ENCODE measurements at places on chromosomes 5 and 9.

DNA sequence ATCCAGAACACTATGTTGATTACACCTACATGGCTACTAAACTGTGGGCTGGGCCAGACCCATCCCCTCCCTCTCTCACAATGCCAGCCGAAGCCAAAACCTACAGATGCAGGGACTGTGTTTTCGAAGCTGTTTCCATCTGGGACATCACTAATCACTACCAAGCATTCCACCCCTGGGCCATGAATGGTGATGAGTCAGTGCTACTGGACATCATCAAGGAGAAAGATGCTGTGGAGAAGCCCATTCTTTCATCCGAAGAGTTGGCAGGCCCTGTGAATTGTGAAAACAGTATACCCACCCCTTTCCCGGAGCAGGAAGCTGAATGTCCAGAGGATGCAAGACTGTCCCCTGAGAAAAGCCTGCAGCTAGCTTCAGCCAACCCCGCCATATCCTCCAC, 65.0 kb downstream of the ZNF462 start:
- DNase-seq = no peak

DNA sequence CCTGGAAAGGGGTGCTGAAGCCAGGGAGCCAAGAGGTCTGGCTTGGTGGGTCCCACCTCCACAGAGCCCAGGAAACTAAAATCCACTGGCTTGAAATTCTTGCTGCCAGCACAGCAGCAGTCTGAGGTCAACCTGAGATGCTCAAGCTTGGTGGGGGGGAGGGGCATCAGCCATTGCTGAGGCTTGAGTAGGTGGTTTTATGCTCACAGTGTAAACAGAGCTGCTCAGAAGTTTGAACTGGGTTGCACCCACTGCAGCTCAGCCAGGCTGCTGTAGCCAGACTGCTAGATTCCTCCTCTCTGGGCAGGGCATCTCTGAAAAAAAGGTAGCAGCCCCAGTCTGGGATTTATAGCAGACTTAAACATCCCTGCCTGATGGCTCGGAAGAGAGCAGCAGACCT, 55.5 kb upstream of the FBXL17 start:
- no peak for DNase-seq

- no peak for DNase-seq
These were observed 9.8 kb upstream of the GLE1 start for GRCh38 chr9:128494746-128495129.

- DNase-seq = no peak
These were observed 19.1 kb downstream of the TNFSF8 start for GRCh38 chr9:114911167-114911821.

DNA sequence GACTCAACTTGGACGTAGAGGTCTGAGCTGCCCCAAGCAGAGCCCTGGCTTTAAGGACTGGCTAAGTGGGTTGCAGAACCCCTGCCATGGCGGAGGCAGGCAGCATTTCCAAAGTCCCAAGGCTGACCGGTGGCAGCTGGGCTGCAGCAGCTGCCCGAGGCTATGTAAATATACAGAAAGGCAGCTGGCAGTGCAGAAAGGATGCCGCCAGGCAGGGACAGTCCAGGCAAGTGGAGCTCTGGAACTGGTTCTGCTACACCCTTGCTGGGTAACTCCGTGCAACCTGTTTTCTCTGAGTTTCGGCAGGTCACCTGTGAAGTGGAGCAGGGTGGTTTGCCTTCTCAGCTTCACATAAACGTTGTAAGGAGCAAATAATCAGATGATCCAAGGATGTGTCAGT, 46.0 kb downstream of the SHB start:
- no peak for DNase-seq

DNA sequence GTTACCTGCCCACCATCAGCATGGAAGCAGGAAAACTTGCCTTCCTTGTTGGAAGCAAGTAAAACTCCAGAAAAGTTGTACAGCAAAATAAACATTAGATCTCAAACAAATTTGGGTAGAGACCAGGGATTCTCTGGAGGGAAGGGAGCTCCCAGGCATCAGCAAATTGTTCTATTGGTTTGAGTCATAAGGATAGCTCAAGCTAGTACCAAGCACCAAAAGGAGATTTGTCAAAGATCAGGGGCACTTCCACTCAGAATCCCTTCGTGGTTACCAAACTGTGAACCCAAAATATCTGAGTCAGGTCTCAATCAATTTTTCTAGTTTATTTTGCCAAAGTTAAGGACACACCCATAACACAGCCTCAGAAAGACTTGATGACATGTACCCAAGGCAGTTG, 37.8 kb downstream of the DNAJB5 start:
- no peak for DNase-seq

DNA sequence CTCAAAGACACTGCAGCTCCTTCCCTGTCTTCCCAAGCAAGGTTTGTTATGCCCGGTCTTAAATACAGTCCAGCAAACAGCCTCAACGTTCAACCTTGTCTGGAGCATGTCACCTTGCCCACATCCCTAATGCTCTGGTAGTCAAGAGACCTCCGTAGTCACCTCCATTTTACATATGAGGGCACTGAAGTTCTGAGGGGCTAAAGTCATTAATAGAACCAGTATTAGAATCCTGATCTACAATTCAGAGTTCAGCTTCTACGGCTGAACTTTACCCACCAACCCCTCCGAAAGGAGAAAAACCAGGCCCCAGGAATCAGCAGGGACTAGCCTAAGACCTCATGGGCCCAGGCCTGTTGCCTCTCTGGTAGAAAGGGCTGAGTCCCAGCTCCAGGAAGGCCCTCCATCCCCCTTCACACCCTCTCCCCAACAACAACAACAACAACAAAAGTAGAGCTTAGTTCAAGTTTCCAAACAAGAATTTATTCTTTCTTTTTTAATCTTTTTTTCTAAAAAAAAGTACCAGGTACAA, 795 bp upstream of the STOML2 start:
- DNase-seq = no peak

DNA sequence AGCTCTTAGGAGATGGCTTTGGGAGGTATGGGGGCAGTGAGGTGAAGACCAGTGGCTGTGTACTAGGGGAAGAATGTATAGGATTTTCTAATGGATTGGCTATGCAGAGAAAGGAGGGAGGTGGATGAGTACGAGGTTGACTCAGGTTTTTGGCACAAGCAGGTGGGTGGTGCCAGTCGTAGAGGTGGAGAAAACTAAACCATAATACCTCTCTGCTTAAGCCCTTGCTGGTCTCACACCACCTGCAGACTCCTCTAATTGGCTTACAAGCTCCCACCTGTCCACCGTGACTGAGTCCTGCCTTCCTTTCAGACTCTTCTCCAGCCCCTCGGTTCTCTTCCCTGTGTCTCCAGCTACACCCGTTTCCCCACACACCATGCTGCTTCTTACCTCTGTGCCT, 521.7 kb upstream of the CLINT1 start:
- no peak for DNase-seq

- DNase-seq = no peak
These were observed 138.0 kb upstream of the EFNA5 start for GRCh38 chr5:107808671-107809137.

DNA sequence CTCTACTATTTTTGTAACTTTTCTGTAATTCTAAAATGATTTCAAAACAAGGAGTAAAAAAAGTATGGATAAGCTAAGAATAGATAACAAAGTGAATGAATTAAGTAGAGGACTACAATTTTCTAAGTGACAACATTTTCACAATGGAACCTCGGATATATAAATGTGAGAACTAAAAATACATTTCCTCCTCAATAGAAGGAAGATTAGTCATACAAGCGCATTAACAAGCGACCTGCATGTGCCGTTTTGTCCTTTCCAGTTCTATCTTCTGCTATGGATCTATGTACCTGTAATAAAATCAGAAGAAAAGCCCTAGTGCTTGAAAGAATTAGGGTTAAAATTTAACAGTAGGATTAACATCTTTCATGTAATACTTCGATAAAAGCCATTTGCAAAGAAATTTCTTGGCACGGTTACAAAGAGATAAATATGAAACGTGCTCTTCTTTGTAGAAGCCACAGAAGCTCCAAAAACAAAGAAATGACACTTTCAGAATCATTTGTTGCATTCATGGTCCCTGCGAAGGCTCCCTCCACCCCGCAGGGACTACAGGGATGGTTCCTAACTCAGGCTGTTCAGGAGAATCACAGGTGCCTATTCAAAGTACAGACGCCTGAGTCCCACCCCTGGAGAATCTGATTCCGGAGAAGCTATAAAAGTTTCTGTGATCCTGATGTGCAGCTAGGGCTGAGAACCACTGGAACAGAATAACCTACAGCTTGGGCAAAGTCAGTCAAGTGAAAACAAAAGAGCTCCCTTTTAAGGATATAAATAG, 216.6 kb upstream of the EFNA5 start:
- no peak for DNase-seq

- DNase-seq = no peak
These were observed 73.3 kb upstream of the ORM1 start for GRCh38 chr9:114249424-114250234.

GRCh38 chr9:117184173-117184572, 230.7 kb downstream of the ASTN2 start:
- DNase-seq = no peak

DNA sequence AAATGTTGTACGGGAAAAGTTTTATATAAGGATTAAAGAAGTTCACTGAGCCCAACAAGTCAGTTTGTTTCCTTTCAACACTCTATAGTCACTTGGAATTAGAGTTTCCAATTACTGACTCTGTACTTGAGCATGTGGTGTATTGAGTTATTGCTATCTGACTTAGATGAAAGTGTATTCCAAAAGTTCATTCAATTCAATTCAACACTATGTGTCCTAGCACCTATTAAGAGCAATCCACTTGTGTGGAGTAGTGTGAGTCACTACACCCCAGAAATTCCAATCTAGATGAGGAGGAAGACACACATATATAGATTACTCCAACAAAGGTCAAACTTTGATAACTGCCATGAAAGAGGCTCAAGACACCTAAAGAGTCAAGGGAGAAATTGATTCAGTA, 98.2 kb upstream of the SLCO6A1 start:
- no peak for DNase-seq

DNA sequence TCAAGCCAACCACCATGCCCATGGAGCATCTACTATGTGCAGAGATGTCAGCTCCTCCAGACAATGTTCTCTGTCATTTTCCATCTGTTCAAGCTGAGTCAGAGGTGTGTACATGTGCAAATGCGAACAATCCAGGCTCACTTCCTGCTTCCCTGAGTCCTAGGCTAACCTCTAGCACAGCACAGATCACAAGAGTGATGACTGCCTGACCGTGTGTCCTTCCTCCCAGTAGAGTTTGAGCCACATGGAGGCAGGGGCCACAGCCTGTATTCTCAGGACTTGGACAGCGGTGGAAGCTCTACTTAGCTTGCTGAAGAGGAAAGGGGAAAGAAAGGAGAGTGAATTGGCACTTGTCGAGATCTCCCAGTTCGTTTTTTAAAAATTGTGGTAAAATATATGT, 87.2 kb downstream of the KCNIP1 start:
- DNase-seq = no peak

DNA sequence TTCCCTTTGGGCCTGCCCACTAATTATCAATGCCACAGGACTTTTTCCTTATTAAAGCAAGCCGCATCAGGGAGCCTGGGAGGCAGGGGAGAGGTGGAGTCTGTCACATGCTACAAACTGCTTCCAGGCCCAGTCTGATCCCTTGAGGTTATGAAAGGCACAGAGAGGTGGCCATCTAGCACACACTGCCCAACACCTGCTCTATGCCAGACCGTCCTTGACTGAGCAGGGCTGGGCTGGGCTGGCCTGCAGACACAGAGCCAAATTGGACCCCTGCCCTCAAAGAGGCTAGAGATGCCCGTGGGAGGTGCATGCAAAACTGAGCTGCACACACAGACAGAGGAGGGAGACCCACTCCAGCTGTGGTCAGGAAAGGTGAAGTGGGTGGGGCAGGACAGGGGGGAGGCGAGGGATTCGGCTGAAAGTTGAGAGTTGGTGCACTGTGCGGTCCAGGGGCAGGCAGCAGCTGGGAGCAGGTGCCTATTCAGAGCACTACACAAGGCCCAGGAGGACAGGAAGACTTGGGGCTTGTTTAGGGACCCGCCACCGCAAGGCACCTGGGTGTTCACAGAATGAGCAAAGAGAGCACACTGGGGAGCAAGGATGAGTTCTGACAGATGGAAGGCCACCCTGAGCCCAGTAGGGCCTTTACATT, 36.4 kb upstream of the TCF7 start:
- no peak for DNase-seq

- DNase-seq = no peak
These were observed 26.0 kb downstream of the ACTBL2 start for GRCh38 chr5:57456531-57457135.

GRCh38 chr5:138616508-138616907, 41.3 kb upstream of the HSPA9 start:
- DNase-seq = no peak

DNA sequence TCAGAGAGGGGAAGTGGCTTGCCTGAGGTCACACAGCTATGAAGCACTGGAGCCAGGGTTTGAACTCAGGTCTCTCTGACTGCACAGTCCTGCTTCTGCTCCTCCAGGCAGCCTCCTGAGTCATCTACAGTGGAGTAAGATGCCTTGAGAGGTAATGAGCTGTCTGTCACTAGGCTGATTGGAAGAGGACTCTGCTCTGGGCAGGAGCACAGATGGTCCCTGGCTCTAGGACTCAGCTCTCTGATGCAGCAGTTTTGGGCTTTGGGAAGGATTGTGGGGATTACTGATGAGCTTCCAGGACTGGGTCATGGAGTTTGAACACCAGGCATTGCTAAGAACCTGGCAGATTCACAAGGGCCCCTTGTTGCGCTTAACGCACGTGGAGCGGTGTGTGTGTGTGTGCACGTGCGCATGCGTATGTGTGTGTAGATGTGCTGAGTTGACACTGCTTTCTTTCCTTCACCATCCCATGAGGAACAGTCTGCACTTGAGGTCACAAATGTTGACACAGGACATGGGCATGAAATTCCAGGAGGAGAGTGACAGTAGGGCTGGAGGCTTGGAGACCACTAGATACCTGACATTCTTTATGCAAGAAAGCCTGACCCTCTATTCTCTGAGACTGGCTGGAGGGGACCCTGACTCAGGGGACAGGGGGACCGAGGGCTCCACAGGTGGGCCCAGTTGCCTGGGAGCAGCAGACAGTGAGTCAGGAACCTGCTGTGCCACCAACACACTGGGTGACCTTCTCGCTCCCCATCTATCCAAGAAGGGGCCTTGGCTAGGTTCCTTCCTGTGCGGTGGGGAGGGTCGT, 170.5 kb downstream of the RGS3 start:
- DNase-seq = no peak

DNA sequence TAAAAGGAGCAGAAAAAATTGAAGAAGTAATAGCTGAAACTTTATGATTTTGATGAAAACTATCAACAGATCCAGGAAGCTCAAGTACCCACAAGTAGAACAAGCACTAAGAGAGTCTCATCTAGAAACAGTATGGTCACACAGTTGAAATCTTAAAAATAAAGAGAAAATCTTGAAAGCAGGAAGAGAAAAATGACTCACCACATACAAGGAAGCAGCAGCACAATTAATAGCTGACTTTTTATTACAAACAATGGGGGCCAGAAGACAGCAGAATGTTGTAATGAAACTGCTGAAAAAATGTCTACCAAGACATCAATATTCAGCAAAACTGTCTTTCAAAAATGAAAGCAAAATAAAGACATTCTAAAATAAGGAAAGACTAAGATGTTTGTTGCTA, 1108.3 kb upstream of the DMAC1 start:
- DNase-seq = no peak

All from stimulated activated effector memory CD8-positive, alpha-beta T cell treated with anti-CD3 and anti-CD28 coated beads, Interleukin-12 subunit alpha, Interleukin-12 subunit beta, amount 100 ng/mL, for 72 hours (primary cell).